ENCODE measurements at places on chromosomes 1 and 21.

DNA sequence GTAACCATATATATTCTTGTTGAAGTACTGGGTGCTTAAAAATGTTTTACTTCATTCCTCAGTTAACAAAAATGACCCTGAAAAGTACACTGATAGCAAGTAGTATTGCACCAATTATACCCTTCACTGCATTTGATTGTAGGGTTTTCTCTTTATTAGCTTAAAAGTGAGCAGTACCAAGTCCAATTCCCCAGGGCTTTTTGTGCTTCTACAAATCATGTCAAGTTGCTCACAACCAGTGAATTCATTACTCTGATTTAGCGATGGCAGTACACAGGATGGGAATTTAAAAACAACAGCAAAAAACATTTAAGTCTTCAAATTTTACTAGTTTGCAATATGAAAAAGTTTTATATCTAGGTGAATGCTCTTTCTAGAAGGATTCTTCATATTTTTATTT, 436.4 kb downstream of the PTBP2 start:
- DNase-seq: no peak

GRCh38 chr1:182297335-182297734, 94.3 kb downstream of the GLUL start:
- no peak for DNase-seq

GRCh38 chr1:153567621-153568366, 2.1 kb upstream of the S100A2 start:
- DNase-seq: no peak

GRCh38 chr1:54464477-54465146, 58.4 kb upstream of the SSBP3 start:
- DNase-seq: no peak

DNA sequence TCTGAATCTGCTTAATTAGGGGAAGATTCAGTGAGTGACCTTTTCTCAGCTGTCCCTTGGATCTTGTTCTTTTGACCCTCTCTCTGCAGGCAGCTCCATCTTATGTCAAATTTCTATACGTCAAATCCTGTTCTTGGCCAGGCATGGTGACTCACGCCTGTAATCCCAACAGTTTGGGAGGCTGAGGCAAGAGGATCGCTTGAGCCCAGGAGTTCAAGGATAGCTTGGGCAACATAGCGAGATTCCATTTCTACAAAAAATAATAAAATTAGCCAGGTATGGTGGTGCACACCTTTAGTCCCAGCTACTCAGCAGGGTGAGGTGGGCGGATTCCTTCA, 12.3 kb upstream of the CDC42 start:
- DNase-seq: no peak
